Activated naive CD8-positive, alpha-beta T cell treated with anti-CD3 and anti-CD28 coated beads for 36 hours (primary cell): ENCODE measurements at places on chromosomes 4 and X. TPM values are rescaled to one million over a fixed set of nuclear protein-coding genes. Genes with fewer than 3 reads are reported as not detected.
A peak's percentile ranks its signal among the peaks of the same experiment; 100 is the strongest.

DNA sequence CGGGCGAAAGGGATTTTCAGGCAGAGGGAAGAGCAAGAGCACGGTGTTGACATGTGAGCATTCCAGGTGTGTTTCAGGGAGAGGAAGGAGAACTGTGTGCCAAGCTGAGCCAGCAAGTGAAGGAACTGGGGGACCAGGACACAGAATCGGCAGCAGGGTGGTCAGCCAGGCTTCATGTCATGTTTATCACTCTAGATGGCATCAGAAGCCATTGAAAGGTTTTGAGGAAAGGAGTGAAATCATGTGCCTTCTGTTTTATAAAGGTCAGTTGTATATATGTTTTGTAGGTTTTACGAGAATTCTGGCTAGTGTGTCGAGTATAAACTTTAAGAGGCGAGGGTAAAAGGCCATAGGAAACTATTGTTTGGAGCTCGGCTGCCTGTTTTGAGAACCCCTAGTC is 682.3 kb downstream of the TRIML1 start:
- no peak for DNase-seq

DNA sequence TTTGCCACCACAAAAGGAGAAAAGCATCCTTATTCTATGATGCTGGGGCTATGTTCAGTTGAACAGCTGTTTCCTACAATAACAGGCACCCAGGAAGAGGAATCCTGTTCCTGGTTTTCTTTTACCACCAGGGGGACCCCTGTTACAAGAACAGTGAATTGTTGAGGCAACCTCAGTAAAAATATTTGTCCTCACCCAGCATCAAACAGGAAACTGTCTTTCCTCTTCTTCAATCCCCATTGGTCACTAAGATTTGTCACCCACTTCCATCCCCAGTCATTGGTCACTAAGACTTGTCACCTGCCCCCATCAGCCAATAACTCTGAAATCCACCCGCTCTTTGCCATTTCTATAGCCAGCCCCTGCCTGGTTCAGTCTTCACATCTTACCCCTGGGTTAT is 143.5 kb upstream of the GALNT7 start:
- peak; percentile 4 for DNase-seq

The GLRB gene
- not detected for total RNA-seq

The PNMA3 gene
- 1.9 TPM for total RNA-seq

GRCh38 chrX:85378461-85378860 is 1.0 kb downstream of the POF1B start:
- DNase-seq: no peak

The TCP11X2 gene
- total RNA-seq: not detected

The C1QTNF7 gene
- not detected for total RNA-seq

- DNase-seq: no peak
Measured at GRCh38 chr4:159358226-159358625, 255.3 kb downstream of the RAPGEF2 start.

The ARAP2 gene
- 27.0 TPM for total RNA-seq

DNA sequence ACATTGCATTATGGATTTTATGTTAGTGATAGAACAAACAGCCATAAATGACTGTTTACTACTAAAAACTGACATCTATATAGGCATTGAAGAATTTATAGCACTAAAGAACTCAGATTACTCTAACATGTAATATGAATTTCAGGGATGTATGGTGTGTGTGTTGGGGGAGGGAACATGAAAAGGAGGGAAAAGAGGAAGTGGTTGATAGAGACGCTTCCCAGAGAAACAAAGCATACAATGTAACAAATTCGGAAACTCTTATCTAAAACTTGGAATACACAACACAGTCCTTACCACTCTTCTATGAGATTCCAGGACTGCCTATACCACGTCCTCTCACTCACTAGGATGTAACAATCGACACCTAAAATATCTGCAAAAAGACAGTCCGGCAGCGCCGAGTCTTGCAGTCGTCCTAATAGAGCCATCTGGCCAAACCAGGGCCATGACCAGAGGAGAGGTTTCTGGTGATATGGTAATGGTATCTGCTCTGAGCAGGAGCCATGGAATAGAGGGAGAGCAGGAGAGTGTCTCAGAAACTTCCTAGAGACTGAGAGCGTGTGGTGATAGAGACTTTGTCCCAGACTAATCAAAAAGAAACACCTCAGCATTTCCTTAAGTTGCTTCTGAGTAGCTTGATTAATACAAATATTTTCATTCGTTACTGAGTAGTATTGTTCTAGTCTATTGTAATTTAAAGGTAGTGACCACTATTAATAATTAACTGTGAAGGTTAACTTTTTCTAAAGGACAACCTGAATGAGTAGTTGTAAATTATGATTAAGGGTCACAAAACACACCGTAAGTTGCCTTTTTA is 251.9 kb upstream of the ETNPPL start:
- no peak for DNase-seq
